ENCODE measurements at places on chromosomes 4 and X.

- no peak for DNase-seq
Measured at GRCh38 chr4:127967141-127967775, 2.1 kb downstream of the ABHD18 start.

GRCh38 chr4:16622826-16623225 is 275.6 kb downstream of the LDB2 start:
- DNase-seq = no peak

- DNase-seq = no peak
Measured at GRCh38 chrX:153414856-153415510, 3.7 kb downstream of the ZFP92 start.

GRCh38 chrX:77493677-77494553 is 46.7 kb downstream of the FGF16 start:
- no peak for DNase-seq

GRCh38 chr4:86338521-86338920 is 21.3 kb downstream of the MAPK10 start:
- no peak for DNase-seq

Data from stimulated activated naive CD4-positive, alpha-beta T cell treated with Interleukin-2 at 50 U/mL for 16 hours (primary cell).